Hindlimb muscle (tissue), 1 donor: ENCODE measurements at places on chromosomes 1 and 21. TPM values are rescaled to one million over a fixed set of nuclear protein-coding genes. Genes with fewer than 3 reads are reported as not detected.

GRCh38 chr1:72498371-72498770 is 216.0 kb upstream of the NEGR1 start:
- no peak for DNase-seq

DNA sequence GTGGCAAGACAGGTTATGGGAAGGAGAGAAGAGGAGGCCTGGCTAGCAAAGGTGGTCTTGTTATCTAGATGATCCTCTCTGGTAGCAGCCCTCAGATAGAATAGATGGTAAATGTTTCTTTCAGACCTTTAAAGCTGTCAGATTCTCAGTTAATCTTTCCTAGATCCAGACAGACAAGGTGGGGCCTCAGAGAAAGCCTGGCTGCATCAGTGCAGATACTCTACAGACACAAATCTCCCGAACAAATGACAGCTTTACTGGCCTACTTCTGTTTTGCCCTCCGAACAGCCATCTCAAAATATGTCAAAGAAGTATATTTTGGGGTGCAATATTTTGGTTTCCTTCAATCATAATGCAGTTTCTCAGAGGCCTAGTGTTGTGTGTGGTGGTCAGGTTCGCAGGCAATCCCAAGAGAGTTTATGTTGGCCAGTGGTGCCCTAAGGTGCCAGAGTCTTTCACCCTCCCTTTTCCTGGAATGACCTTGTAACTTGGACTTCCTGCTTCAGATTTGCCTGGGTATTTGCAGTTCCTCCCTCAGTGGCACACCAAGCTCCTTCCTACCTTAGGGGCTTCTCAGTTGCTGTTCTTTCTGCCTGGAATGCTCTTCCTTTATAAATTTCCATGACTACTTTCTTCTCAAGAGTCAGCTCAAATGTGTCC is 7.0 kb downstream of the LRRC8B start:
- DNase-seq = no peak

DNA sequence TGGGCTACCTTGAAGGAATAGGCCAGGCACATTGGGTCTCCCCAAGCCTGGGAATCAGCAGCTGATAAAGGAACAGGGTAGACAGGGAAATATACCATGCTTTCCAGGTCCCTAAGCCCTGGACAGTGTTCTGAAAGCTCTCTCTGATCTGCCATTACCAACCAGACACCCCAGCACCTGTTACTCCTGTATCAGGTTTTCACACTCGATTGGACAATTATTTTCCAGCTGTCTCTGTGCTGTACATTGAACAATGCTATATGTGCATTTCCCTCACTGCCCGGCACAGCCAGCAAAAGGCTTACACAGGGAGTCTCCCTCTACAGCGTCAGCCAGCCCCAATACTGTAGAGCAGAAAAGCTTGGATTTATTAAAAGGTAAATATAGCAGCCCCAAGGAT is 4.7 kb downstream of the CFAP45 start:
- DNase-seq = no peak

The GSTM1 gene
- 50.6 TPM for polyA plus RNA-seq

The LCE1C gene
- polyA plus RNA-seq = not detected
